Esophagus mucosa (tissue), 1 donor: ENCODE measurements at places on chromosomes 3 and 15. TPM values are rescaled to one million over a fixed set of nuclear protein-coding genes. Genes with fewer than 3 reads are reported as not detected.

ZNF620 gene
- 0.56 TPM for total RNA-seq

TLR9 gene
- 0.04 TPM for total RNA-seq

KCNH8 gene
- 0.08 TPM for total RNA-seq

RYR3 gene
- 0.72 TPM for total RNA-seq

IQCF5 gene
- total RNA-seq, result not detected

DNA sequence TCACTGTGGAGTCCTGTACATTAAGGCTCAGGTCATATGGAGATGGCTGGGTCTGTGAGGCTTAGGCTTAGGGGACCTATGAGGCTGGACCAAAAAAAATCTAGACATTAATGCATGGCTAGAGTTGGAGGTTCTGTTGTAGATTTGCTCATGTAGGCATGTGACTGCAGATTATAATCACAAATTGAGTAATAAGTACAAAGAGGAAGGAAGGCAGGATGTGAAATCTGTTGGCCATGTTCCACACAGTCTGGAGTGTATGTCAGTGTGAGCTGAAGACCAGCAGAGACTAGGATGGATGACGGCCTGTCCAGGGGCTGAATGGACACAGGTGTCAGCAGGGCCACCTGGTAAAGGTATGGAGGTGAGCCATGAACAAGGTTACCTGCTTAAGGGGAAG is at the start of gene ST3GAL6:
TSS of gene ST3GAL6 (plus strand) at position 265 of the 400 bp plus-strand sequence. CDS start 5,101 bp downstream, outside the sequence.
- peak; percentile 28 for ATAC-seq

DNA sequence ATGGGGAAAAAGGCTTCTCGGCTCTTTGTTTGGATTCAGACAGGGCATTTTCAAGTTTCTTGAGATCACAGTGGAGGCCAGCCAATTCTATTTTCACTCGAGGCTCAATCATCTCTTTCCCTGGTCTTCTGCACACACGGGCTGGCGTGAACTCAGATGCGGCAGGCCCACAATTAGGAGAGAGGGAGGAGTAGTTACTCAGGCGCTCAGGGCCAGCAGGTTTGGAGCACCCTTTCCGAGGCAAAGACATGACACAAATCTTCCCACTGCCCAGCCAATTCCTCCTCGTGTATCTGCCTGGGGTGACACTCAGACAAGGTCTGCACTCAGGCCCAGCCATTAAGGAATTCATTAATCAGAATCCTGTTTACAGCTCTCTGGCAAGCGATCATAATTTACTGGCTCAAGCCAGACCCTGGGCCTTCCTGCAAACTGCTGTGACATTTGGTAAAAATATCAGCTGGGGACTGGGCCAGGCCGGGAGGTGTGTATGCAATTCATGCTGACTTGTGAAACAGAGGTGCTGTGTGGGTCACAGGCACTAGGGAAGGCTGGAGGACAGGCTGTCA is 68.1 kb upstream of the TLE3 start:
- peak; percentile 19 for ATAC-seq

DNA sequence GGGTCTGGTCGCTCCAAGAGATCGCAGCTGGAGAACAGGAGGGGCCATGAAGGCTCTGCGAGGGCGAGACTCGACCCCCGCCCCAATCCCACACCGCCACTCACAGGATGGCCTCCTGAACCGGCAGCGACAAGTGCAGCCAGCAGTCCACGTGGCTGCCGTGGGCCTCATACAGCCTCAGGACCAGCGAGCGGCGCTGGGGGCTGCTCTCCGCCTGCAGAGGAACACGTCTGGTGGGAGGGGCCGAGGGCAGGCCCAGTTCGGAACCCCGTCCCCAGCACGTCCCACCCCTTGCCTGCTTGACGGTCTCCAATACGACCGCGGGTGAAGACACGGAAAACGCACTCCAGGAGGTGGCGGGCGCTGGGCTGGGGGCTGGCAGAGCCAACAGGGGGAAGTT is 9.2 kb downstream of the NEIL1 start:
- no peak for ATAC-seq

- no peak for ATAC-seq
These were observed 539.4 kb downstream of the IGSF11 start for GRCh38 chr3:118495206-118495605.

DNA sequence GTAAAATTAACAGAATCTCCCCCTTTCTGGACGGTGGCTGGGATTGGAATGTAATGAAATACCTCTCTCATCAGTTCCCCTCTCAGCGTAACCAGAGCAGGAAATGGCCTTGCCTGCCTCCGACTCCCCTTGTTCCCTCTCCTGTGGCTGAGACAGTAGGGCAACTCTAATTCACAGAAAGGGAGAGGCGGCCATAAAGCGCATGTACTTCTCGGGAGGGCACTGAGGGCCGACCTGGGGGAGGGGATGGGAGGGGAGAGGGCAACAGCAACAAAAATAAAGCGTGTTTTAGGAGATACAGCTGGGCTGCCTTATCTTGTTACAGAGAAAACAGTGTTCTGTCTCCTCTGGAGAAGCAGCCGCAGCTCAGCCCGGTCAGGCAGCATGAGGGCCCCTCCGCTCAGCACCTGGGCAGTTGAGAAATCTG is 783.3 kb upstream of the ARRDC4 start:
- no peak for ATAC-seq

DNA sequence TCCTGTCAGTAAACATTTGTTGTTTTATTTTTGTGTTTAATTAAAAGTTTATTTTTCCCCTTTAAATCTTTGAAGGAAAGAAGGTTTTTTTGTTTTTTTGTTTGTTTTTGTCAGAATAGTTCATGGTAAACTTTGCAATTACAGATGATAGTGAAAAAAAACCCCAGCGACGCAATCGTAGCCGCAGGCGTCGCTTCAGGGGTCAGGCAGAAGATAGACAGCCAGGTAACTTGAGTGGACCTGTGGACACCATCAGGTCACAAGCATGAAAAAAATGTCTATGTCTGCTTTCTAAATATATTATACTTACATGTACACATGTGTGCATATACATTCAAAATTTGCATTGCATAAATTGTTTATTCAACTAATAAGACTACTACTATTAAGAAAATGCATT is 18.6 kb downstream of the DNAJC19 start:
- ATAC-seq, result no peak

- ATAC-seq, result no peak
These were observed 5.8 kb upstream of the MESP1 start for GRCh38 chr15:89756897-89757296.

GRCh38 chr3:39276746-39277145 is 3.1 kb downstream of the CX3CR1 start:
- ATAC-seq, result no peak

DNA sequence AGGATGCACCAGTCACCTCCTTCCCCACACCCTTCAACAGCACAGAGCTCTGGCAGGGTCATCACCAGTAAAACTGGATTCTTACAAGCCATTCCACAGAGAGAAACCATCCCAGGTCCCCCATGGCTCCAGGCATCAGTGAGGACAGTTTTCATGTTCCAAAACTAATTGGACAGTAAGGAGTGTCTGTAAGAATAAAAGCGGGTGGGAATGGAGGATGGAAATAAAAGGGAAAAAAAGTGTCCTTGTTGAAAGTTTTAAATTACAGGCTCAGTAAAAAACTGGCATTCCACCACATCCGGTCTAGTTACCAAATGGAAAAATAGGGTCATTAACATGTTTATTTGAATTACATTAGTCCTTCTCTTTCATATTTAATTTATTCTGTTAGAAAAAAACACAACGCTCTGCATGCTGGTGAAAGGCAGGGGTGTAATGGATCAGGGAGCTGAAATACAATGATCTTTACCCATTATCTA is 117.4 kb downstream of the TIGIT start:
- no peak for ATAC-seq

GRCh38 chr3:150346981-150347863 is 60.9 kb upstream of the TSC22D2 start:
- ATAC-seq, result peak; percentile 49

DNA sequence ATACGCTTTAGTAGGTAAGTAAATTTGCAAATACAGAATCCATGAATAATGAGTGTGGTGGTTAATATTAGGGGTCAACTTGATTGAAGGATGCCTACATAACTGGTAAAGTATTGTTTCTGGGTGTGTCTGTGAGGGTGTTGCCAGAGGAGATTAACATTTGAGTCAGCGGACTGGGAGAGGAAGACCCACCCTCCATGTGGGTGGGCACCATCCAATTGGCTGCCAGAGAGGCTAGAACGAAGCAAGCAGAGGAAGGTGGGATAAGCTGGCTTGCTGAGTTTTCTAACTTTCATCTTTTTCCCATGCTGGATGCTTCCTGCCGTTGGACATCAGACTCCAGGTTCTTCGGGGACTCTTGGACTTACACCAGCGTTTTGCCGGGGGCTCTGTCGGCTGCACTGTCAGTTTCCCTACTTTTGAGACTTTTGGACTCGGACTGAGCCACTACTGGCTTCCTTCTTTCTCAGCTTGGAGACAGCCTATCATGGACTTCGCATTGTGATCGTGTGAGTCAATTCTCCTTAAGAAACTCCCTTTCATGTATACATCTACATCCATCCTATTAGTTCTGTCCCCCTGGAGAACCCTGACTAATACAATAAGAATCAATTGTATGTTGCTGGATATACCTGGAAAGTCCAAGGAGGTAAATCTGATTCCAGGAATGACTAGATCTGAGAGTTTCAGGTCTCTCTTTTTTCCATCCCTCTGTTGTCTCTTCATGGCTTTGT is 25.8 kb upstream of the NEDD4 start:
- peak; percentile 62 for ATAC-seq
